ENCODE measurements at places on chromosomes 4 and X.

DNA sequence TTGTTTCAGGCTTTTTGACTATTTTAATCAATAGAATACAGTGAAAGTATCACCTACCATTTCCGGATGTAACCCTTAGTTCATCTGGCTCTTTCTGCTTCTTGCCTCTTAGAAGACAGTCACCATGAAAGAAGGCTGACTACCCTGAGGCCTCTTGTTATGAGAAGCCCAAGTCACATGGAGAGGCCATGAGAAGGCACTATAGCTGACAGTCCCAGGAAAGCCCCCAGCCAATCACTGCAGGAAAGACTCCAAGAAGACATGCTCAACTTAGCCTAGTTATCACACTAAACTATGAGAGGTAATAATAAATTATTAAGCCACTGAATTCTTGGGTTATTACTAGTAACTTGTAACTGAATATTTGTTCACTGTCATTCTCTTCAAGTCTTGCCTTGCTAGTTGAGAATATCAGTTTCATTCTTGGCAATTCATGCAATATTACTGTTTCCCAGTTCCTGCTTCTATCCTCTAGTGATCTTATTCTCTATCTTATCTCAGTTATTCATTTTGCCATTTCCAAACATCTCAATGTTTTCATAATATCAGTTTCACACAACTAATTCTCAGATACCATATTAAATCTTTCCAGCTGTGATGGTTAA, 57.1 kb upstream of the GUCY1A1 start:
- no peak for DNase-seq

DNA sequence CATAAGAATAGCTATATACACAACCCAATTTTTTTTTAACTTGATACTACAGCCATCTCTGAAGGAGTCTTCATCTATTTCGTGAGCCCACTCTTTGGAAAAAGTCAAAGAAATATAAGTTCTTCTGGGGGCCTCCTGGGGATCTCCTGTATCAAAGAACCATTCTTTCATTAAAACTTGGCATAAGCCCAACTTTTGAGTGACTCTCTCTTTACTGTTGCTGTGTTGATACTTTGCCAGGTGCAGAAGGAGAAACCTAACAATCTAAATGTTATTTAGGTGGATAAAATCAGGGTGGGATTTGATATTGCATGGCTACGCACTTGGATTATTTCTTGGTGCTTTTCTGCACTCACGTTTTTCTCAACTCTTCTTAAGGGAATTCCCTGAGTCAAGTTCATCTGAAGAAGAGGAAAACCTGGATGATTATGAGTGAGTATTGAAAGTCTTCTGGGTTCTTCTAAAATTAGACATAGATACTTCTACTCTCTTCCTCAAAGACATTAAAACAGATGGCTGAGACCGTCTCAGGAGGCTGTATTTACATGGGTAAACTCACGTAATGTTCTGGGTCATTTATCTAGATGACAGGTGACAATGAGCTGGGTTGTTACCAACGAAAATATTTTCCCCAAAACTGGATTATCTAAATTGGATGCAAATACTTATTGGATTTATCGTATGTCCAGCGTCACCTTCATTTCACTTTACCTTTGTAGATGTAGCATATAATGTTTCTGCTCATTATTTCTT, 25.2 kb downstream of the BMX start:
- DNase-seq, result no peak

DNA sequence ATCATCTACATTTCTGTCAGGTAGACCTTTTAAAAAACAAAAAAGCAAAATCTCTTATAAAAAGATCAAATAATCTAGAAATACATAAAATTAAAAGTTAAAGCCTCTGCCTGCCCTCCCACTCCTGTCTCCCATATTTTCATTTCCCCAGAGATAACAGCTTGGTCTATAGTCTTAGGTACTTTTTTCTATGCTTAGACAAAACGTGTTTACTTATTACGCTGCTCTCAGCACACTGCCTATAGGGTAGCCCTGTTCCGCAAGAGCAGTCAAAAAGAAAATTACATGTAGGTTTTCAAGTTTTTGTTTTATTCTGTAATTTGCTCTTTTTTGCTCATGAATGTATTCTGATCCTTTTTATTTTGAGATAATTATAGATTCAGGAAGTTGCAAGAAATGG, 73.3 kb downstream of the TAF1 start:
- no peak for DNase-seq

GRCh38 chr4:38387348-38387747, 276.7 kb upstream of the KLF3 start:
- DNase-seq, result no peak

GRCh38 chr4:33270403-33270802, 2550.2 kb downstream of the PCDH7 start:
- DNase-seq, result no peak

DNA sequence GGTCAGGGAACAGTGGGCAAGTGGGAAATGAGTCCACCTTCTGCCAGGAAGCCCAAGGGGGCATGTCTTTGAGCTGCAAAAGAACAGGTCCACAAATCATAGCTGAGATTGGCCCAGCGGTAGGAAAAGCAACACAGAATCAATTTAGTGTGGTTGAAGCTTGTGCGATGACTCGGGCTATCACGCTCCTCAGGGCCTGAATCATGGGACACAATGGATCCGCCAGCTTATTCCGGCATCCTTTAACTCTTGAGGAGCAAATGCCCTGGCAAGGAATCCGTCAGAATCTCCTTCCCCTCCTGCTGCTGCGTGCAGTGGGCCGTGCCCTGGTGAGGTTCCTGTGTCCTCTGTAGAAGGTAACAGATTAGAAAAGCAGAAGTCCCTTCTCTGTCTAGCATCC, 98.0 kb downstream of the RELL1 start:
- DNase-seq, result no peak

DNA sequence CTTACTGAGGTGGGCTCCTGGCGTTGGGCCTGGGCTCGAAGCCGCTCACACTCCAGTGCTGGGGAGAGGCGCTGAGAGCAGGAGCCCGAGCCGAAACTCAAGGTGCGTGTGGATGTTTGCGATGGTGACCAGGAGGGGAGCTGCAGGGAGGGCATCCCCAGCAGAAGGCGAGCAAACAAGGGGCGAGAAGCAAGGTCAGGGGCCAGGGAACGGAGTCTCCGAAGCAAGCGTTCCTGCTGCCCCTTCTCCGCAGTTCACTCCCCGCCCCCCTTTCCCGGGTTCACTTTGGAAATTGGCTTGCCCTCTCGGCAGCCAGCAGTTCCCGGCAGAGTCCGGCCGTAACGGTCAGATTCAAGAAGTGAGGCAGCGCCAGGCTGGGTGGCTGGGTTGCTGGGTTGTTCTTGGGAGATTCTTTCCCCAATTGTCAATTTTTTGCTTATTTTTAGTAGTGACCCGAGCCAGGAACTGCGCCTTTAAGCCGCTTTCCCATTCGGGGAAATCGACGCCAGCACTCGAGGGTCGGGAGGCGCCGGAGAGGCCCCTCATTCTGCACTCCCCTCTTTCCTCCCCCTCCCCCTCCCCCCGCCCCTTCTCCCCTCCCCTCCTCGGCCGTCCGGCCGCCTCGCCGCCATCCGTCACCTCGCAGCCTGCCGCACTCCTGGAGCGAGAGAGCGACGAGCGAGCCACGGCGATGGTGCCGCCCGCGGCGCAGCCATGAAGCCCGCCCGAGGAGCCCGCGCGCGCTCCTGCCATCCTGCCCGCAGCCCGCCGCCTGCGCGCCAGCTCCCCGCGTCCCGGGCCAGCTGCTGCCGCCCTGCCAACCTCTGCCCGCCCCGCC, at the start of gene FRMPD3:
Gene FRMPD3 (plus strand): TSS at position 655 of the 838 bp plus-strand sequence. CDS start 76,937 bp downstream, outside the sequence.
- DNase-seq, result peak; percentile 2

GRCh38 chr4:99634742-99635360, 22.8 kb downstream of the C4orf54 start:
- DNase-seq, result no peak

GRCh38 chr4:89273741-89274141, 33.9 kb downstream of the GPRIN3 start:
- no peak for DNase-seq

DNA sequence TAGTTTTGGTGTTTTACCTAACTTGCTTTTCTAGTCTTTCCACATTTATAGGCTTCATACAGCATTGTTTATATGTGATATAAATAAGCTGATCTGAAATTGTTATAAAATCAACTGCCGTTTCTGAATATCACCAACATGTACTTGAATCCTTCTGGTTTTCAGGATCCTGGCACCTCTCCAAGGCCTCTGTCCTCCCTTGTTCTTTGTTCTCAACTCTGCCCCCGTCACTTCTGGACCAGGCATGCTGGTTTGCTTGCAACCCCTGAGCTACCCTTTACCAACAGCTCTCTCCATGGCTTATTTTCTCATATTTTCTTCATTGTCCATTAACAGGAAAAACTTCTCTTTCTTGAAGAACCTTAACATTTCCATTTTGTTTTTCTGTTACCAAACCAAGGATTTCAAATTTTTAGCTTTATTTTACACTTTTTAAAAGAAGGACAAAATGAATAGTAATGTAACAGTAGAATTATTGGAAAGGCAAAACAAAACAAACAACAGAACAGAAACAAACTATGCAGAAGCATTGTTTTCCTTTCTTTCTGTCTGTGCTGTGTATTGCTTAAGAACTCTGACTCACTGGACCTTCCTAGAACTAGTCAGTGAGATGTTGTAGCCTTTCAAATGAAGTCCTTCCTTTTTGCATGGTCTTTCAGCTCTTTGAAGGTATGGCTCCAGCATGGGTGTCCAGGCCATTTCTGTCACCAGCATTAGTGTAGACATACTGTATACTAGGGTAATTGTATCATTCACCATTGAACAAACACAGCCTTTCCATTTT, 44.8 kb downstream of the BANK1 start:
- peak; percentile 72 for DNase-seq

DNA sequence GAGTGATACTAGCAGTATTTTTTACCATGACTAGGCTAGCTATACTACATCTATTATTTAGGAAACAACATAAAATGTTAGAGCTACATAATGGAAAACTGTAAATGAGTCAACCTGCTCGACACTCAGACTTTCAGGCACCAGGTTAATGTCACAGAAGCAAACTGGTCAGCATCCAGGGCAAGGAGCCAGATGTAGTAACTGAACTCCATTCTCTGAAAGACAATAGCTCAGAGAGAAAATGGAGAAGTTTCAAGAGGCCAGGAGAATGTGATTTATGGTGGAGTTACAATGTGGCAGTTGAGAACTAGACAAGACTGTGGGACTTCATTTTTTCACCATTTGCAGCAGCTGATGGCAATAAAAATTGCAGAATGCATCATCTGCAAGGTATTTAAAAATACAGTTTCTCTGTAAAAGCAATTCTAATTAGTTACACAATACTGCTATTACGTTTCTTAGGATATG, 342.7 kb upstream of the PABPC4L start:
- peak; percentile 64 for DNase-seq

GRCh38 chr4:40322811-40323210, 12.3 kb upstream of the CHRNA9 start:
- DNase-seq, result no peak

DNA sequence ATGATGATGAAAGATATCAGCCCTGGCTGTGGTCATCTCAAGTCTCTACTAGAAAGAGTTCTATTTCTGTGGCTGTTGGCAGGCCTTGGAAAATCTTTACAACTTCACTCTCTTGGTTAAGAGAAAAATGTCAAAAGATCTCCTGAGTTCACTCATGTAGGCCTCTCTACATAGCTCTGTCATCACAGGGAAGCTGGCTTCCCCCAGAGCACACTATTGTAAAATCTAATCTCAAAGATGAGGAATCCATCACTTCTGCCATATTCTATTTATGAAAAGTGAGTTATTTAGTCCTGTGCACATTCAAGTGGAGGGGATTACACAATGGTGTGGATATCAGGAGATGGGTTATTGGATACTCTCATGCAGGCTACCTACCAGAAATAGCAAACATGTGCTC, 388.4 kb upstream of the HS3ST1 start:
- DNase-seq, result no peak

DNA sequence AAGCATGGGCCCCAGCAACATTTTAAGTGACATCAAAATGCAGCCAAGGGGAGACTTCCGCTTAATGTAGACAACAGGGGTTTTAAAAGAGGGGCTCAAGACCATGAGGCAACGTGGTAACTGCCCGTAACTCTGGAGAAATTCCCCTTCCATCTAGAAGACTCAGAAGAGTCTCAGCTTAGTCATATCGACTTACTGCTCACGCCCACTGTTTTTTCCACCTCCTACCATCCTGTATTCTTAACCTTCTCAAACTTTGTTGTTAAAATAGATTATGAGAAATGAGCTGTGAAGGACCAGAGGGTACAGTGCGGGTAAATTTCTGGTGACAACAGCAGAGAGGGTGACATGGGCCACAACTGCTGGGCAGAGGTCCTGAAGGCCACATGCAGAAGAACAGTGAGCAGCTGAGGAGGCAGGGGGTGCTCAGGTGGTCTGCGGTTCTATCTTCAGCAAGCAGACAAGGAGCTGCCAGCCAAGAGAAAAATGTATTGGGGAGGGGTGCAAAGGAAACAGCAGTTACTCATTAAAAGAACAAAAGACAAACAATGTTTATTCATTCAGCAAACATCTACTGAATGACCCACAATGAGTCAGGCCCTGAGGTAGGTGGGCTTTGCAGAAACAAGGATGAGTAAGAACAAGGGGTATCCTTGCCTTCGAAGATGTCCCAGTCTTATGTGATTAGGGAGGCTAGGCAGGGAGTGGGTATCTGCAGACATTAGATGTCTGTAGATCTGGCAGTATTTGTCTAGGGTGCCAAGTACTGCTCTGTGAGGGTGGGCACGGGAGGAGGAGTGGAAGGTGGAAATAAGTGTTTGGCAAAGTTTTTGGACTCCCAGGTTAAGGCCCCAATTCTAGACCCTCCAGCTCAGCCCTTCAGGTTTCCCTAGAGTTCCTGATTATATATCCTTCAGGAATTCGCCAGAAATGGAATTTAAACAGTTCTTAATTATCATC, 175.3 kb downstream of the TSPAN5 start:
- no peak for DNase-seq

DNA sequence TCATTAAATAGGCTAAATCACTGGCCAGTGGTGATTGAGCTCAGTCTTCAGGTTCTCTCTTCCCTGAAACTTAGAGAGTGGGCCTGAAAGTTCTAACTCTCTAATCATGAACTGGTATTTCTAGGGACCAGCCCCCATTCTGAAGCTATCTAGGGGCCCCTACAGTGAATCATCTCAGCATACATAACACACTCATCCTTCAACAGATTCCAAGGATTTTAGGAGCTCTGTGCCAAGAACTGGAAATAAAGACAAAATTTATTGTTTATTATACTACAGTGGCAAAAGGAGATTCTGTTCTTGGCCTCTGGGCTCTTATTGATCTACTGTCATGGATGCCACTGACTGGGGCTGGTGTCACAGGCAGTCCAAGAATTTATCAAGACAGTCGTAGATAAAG, 263.8 kb upstream of the IGFBP7 start:
- no peak for DNase-seq

All from myocyte (in vitro differentiated cells).